ENCODE measurements at places on chromosomes 2 and 18. TPM values are rescaled to one million over a fixed set of nuclear protein-coding genes. Genes with fewer than 3 reads are reported as not detected.

The PIEZO2 gene
- total RNA-seq: not detected

The COPS7B gene
- 58.3 TPM for total RNA-seq

The NEDD4L gene
- total RNA-seq: 1.7 TPM

The TRABD2A gene
- 53.6 TPM for total RNA-seq

The SERPINB13 gene
- not detected for total RNA-seq

The LHCGR gene
- not detected for total RNA-seq

DNA sequence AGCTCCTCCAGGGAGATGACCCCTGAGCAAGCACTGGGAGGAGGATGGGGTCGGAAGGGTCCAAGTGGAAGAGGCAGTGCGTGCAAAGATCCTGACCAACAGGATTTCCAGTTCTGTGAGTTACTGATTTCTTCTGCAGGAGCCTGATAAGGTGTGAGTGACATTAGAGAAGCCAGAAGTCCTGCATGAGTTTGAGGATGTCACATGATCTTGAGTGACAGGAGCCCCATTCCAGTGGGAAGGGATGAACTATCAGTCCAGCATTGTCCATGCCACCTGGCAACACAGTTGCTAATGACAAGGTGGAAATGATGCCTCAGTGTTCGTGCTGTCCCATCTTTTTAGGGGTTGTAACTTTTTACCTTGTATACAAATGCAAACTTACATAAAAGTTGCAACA lies 285.1 kb upstream of the HDAC4 start:
- DNase-seq: no peak

DNA sequence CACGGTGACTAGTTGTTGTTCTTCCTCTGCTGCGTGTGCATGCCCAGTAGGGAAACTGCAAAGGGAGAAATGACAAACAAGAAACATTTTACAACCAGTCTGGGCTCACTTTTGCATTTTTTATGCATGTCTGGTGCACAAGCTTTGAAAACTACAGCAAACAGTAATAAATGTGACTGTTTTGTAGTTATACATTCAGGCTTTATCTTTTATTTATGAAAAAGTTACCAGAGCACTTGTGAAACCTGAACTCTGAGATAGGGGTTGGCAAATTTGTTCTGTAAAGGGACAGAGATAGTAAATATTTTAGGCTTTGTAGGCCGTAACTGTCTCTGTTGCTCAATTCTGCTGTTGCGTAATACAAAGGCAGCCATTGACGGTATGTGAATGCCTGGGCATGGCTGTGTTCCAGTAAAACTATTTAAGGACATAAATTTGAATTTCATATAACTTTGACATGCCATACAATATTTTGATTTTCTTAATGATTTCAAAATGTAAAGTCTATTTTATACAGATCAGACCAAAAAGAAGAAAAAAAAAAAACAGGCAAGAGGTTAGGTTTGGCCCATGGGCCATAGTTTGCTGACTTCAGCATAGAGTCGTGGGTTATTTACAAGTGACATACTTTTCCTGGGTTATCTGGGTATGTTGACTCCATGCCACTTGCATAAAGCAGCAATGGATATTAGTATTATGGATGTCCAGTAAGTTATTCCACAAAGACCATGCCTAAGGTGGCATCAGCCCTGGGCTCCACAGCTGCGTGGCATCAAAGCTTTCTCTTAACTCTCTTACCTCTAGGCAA lies 53.6 kb upstream of the EML6 start:
- DNase-seq: no peak

GRCh38 chr2:43135583-43135982 lies 90.8 kb downstream of the ZFP36L2 start:
- DNase-seq: no peak

DNA sequence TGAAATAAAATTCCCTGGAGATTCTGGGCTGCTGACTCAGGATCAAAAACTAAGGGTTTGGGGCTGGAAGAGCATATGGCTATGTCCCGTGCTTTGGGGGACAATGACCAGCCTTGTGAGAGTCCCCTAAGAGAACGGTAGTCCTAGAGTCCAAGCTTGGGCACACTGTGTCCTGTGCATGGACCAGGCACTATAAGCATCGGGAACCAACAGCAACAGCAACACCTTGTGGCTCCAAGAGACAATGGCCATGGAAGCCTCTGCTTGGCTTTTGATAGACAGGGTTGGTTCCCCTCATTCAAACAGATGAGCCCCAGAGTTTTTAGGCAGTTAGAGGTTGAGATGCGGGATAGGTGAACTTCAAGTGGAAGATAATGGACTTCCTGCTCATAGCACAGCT lies 294.4 kb upstream of the CHAC2 start:
- no peak for DNase-seq

DNA sequence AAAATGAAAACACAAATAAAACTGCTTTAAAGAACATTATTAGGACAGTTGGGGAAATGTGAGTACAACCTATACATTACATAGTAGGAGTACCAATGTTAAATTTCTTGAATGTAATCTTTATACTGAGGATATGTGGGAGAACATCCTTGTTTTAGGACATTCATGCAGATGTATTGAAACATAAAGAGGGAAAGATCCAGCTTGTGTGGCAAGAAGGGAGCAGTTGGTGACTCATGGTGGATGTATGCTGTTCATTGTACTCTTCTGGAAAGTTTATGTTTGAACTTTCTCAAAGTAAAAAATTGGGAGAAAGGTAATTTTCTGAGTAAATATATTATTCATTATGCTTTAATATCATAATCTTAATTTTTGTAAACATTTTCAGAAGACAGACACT lies 132.1 kb upstream of the DLGAP1 start:
- no peak for DNase-seq

GRCh38 chr2:118115761-118116160 lies 27.5 kb downstream of the INSIG2 start:
- DNase-seq: no peak

- DNase-seq: no peak
These were observed 257.3 kb downstream of the NBAS start for GRCh38 chr2:15303874-15304273.

All from activated naive CD4-positive, alpha-beta T cell treated with anti-CD3 and anti-CD28 coated beads, Interleukin-2, amount 50 U/mL, for 72 hours (primary cell).